Cardiac muscle cell (in vitro differentiated cells and primary cell): ENCODE measurements at places on chromosomes 12 and 14. TPM values are rescaled to one million over a fixed set of nuclear protein-coding genes. Genes with fewer than 3 reads are reported as not detected.

DNA sequence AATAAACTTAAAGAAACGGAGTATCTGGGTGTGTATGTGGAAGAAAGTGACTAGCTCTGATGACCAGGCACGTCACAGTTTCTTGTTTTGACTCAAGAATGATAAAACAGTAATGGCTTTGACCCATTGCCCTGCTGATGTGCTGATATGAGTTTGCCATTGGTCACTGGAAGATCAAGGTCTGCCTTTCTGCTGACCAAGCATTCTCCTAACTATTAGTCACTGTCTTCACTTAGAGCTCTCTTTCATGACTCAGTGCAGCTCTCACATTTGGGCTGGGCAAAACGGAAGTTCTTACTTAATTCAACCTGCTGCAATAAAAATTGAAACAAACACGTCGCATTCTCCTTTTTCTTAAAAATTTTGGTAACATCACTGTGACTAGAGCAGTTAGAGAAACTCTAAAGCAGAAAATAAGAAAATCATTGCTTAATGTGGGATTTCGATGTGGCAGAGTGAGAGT, 366.7 kb downstream of the BTG1 start:
- no peak overlapping the region for H3K27ac ChIP-seq
- peak; percentile 84 for DNase-seq
- no peak overlapping the region for H3K4me3 ChIP-seq
- no peaks in the 10 kb centered on the region for H3K36me3 ChIP-seq
- H3K4me1 ChIP-seq: peaks cover 7% of the 10 kb centered on the region
- H3K27me3 ChIP-seq: no peaks in the 10 kb centered on the region

ASCL1 gene
- total RNA-seq: not detected in 2 replicates

DNA sequence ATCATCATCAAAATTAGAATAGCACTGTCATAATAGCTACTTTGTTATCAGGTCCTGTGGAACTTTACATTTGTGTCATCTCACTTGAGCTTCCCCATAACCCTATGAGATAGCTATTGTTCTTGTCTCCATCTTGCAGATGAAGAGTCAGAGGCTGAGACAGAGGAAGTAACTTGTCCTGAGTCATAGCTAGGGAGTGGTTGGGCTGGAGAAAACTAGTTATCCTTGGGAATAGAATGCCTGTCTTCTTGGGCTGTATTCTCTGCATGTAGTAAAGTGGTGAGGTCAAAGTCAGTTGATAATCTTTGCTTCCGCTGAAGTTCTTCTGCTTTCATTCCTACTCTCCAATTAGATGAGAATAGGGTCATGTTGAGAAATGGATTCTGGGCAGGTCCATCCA, 117.0 kb downstream of the SMOC1 start:
- no peaks in the 10 kb centered on the region for H3K27me3 ChIP-seq
- no peaks in the 10 kb centered on the region for H3K36me3 ChIP-seq
- H3K27ac ChIP-seq: no peak overlapping the region
- DNase-seq: no peak
- H3K4me3 ChIP-seq: no peak overlapping the region

SRP54 gene
- total RNA-seq: 49.3 and 64.2 TPM in 2 replicates

CPM gene
- total RNA-seq: 1.7 and 2.0 TPM in 2 replicates

DNA sequence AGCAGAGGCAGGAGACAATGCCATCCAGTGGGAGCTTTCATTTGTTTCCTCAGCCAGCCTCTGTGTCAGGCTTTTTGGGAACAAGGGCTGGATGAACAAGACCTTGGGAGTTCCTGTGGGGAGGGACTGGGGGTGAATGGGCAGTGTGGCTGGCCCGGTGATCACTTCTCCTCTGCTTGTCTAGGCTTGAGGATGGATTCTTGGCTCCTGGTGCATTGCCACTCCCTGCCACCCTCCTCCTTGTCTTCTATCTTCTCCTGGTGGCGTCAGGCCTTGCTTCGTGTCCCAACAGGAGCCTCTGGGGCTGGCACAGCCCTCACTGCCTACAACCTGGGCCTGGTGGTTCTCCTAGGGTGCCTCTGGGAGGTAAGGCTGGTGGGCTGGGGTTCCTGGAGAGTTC, 25.0 kb upstream of the KCNA5 start:
- no peak overlapping the region for H3K4me3 ChIP-seq
- DNase-seq: no peak
- no peaks in the 10 kb centered on the region for H3K36me3 ChIP-seq
- no peak overlapping the region for H3K27ac ChIP-seq
- no peaks in the 10 kb centered on the region for H3K27me3 ChIP-seq

- DNase-seq: no peak
- no peaks in the 10 kb centered on the region for H3K36me3 ChIP-seq
- H3K4me3 ChIP-seq: no peak overlapping the region
- no peaks in the 10 kb centered on the region for H3K27me3 ChIP-seq
- peaks cover 6% of the 10 kb centered on the region for H3K4me1 ChIP-seq
Observed at GRCh38 chr14:66008631-66009030, 477.5 kb upstream of the CCDC196 start.

GRCh38 chr12:33575346-33575745, 135.7 kb upstream of the SYT10 start:
- no peak for DNase-seq
- no peak overlapping the region for H3K27ac ChIP-seq
- no peak overlapping the region for H3K4me3 ChIP-seq
- no peaks in the 10 kb centered on the region for H3K36me3 ChIP-seq

GRCh38 chr12:115004470-115005146, 320.6 kb upstream of the TBX3 start:
- no peaks in the 10 kb centered on the region for H3K27me3 ChIP-seq
- DNase-seq: no peak
- no peak overlapping the region for H3K27ac ChIP-seq
- H3K4me1 ChIP-seq: peaks cover 6% of the 10 kb centered on the region
- no peaks in the 10 kb centered on the region for H3K36me3 ChIP-seq
- no peak overlapping the region for H3K4me3 ChIP-seq

DNA sequence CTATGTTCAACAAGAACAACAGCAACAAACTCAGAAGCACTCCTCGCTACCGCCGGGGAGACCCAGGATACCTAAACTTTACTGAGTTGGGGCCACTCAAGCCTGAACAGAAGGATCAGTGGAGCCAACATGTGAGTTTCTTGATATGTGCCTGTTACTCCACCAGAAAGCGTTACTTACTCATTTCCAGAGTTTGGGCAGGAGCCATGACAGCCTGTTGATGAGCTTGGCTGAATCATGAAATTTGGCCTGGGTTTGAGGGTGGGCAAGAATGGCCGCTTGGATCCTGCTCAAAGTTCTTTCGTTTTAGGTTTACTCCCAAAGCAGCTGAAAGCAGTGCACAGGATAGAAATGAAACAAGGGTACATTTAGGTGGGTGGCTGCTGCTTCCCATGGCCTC, 12.0 kb upstream of the GALNT6 start:
- H3K27me3 ChIP-seq: no peaks in the 10 kb centered on the region
- no peak for DNase-seq
- no peak overlapping the region for H3K27ac ChIP-seq
- no peaks in the 10 kb centered on the region for H3K4me1 ChIP-seq
- no peak overlapping the region for H3K4me3 ChIP-seq

GRCh38 chr14:74350928-74351323, 2.7 kb downstream of the VRTN start:
- no peak overlapping the region for H3K27ac ChIP-seq
- H3K36me3 ChIP-seq: no peaks in the 10 kb centered on the region
- no peak for DNase-seq
- no peak overlapping the region for H3K4me3 ChIP-seq

DNA sequence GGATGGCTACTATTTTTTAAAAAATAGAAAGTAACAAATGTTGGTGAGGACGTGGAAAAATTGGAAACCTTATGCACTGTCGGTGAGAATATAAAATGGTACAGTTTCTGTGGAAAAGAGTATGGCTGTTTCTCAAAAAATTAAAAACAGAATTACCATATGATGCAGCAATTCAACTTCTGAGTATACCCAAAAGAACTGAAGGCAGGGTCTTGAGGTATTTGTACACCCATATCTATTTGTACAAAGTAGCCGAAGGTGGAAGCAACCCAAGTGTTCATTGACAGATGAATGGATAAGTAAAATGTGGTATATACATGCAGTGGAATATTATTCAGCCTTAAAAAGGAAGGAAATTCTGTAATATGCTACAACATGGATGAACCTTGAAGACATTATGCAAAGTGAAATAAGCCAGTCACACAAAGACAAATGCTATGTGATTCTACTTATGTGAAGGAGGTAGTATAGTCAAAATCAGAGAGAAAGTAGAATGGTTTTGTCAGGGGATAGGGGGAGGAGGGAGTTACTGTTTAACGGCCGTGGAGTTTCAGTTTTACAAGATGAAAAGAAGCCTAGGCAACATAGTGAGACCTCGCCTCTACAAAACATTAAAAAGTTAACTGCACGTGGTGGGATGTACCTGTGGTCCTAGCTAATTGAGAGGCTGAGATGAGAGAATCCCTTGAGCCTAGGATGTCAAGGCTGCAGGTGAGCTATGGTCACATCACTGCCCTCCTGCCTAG, 38.4 kb upstream of the CCT2 start:
- no peaks in the 10 kb centered on the region for H3K36me3 ChIP-seq
- H3K27me3 ChIP-seq: no peaks in the 10 kb centered on the region
- H3K4me3 ChIP-seq: no peak overlapping the region
- no peak overlapping the region for H3K27ac ChIP-seq
- H3K4me1 ChIP-seq: no peaks in the 10 kb centered on the region
- no peak for DNase-seq

- no peaks in the 10 kb centered on the region for H3K27me3 ChIP-seq
- H3K27ac ChIP-seq: no peak overlapping the region
- H3K4me1 ChIP-seq: no peaks in the 10 kb centered on the region
- DNase-seq: peak; percentile 30
- H3K4me3 ChIP-seq: no peak overlapping the region
Observed at GRCh38 chr12:321606-322326, 59.1 kb upstream of the SLC6A13 start.

- no peak overlapping the region for H3K4me3 ChIP-seq
- no peak overlapping the region for H3K27ac ChIP-seq
- H3K36me3 ChIP-seq: no peaks in the 10 kb centered on the region
- H3K4me1 ChIP-seq: no peaks in the 10 kb centered on the region
- peak; percentile 58 for DNase-seq
Observed at GRCh38 chr12:18158774-18159557, 69.0 kb upstream of the RERGL start.
